ENCODE measurements at places on chromosomes 4 and X.

GRCh38 chr4:125267630-125268029, 47.1 kb upstream of the FAT4 start:
- no peak for DNase-seq

GRCh38 chr4:144399927-144400326, 246.0 kb upstream of the HHIP start:
- no peak for DNase-seq

DNA sequence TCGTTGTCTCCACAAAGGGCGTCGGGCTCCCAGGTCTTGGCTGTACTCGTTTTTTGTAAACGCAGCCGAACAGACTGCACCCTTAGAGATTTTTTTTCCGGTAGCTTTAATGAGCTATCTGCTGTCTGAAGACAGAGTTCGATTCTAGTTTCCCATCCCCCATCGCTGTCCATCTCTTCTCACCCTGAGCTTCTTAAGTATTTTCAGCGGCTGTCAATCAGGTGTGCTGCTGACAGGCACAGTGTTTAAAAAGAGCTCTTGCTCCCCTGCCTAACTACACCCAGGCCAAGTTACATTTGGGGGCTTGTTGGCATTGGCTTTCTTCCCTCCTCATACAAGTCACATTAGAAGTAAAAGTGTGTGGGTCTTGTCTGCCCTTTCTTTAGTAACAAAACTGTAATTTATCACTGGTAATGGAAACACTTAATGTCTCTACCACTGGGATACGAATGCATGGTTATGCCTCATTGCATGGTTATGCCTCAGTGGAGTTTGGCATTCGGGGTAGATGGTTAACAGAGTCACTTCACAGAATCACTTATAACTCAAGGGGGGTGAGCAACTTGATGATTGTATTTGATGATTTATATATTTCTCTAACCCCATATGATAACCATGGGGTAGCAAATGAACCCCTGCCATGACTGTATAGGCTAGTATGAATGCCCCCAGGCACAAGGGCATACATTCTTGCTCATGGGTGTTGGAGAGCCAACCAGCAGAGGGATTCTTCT, 1.4 kb upstream of the ARHGAP6 start:
- DNase-seq = no peak

DNA sequence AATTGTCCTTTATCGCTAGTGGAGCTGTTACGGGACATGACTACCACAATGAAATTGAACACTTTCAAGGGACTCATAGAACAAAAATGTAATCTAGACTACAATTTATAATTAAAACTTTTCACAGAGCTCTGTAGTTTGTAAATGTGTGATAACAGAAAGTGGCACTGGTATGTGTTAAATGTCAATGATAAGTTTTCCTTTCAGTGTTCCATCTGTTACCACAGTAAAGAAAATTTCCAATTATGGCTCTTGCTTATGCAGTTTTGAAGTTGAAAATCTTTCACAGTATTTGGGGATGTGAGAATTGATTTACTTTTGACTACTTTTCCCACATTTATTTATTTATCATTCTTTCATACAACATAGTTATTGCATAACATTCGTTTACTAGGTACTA, 40.1 kb upstream of the GUCY1A1 start:
- DNase-seq = no peak

DNA sequence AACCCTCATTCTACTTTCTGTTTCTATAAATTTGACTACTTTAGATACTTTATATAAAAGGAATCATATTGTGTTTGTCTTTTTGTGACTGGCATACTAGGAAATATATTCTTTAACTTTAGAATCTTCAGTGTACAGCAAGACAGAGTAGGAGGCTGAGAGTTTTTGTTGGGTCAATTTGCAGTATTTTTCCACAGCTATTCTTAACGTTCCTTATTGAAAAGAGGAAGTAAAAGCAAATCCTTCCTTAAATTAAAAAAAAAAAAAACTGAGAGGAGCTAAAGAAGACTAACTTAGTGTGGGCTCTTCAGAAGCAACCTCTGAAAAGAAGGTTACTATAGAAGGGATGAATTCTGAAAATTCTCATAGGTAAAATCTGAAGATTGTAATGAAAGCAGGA, 1194.6 kb downstream of the ADGRL3 start:
- DNase-seq = no peak
